ENCODE measurements at places on chromosomes 11 and 22.

- DNase-seq = no peak
These were observed 91.2 kb upstream of the CSNK2A3 start for GRCh38 chr11:11444027-11444803.

DNA sequence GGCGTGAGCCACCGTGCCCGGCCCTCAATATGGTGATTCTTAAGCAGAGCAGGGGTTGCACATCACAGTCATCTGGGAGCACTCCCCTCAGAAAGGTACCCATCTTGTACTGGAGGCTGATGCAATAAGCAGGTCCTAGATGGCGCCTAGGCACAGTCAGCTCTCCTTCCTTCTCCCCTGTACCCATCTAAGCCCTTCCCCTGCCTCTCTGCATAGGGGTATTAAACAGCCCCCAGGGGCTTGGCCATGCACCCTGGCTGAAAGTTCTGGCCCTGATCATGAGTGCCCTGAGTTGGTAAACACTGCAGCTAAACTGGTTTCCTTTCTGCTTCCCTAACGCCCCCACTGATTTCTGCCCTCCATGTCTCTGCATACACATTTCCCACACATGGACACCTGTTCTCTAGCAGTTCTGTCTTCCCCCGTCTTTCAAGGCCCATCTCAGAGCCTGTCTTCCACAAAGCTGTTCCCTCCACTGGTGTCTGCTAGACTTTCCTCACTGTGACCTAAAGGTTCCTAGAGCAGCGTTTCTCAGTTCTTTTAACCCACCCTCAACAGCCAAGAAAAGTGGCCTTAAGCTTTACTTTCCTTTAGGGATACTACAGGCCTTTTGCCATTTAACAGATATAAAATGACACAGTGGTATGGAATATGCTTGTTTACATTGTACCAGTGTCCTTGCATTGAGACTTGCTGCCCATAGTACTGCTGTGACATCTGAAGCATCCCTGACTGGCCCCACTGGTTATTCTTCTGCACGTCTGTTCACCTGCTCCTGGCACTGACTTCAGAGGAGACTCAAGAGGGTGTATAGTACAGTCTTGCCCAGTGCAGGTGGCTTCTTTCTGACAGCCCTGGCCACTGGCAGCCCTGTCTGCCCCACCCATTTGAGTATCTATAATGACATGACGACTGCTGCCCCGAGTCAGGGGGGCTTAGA is 15.6 kb downstream of the UBE2L3 start:
- DNase-seq = no peak

DNA sequence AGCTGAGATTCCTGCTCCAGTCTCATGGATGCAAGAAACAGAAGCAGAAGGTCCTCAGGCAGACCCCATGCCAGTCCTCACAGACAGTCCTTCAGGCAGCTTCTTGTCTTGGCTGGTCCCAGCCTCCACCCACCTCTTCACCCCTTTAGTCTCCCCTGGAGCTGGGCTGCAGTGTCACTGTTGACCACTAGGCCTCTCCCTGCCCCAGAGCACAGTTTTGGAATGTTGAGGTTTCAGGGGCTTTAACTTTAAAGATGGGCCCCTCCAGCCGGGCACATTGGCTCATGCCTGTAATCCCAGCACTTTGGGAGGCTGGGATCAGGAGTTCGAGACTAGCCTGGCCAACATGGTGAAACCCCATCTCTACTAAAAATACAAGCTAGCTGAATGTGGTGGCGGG is 39.5 kb upstream of the GCAT start:
- DNase-seq = no peak

DNA sequence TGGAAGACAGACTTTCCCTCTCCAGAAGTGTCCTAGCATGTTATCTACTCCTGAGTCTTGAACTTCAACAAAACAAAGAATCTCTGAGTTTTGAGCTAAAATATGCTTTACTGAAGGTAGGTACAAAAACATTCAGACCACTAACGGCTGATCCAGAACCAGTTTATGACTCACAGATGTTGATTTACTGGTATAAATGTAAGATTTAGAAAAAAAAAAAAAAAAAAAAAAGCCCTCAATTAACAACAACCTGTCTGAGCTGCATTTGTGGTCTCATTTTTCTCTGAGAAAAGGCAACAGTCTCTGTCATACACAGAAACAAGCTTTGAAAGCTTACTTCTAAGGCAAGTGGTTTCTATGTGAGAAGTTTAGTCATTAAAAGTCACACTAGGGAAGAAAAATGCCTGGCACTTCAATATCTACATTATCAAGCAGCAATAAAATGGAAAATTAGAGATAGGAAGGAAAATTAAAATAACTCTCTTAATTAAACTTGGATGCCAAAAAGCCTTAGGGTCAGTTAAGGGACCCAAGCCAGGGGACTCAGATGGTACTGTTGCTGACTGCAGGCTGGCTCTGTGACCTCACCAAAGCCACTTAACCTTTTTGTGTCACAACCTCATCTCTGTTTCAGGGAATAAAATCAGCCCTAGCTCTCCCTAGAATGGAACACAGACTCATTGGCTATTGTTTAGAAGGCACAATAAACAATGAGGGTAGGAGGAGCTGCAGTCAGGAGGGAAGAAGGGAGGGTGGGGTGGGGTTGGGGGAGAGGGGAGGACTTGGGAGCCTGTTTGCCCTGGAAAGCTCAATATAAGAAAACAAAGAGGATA is 61.7 kb downstream of the ETS1 start:
- DNase-seq = no peak

GRCh38 chr11:65871811-65872548 is 620 bp downstream of the EFEMP2 start:
- no peak for DNase-seq

GRCh38 chr11:96145163-96145585 is 197.8 kb downstream of the MAML2 start:
- no peak for DNase-seq

GRCh38 chr11:69245491-69246345 is 48.2 kb upstream of the MYEOV start:
- DNase-seq = no peak

DNA sequence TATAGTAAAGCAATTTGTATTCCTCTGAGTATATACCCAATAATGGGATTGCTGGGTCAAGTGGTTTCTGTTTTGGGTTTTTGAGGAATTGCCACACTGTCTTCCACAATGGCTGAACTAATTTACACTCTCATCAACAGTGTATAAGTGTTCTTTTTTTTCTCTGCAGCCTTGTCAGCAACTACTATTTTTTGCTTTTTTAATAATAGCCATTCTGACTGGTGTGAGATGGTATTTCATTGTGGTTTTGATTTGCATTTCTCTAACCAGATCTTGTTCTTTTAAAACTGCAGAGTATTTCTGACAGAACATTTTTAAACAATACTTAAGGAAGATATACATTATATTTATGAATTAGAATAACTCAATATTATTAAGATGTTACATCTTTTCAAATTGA is 1140.5 kb upstream of the CNTN5 start:
- DNase-seq = no peak

DNA sequence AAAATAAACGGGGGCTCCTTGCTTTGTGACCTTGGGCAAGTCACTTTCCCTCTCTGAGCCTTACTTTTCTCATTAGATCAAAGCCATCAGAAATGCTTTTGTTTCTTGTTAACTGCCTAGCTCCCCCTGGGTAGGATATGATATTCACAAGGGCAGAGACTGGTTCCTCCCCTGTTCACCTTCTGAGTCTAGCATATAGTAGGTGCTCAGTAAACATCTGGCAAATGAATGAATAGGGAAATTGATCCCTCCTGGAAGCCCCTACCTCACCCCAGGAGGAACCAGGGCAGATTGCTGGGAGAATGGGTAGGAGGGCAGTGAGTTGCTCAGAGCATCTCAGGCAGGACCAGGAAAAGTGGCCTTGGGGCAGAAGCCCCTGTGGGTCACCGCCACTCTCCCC is 6.6 kb upstream of the SAC3D1 start:
- no peak for DNase-seq

DNA sequence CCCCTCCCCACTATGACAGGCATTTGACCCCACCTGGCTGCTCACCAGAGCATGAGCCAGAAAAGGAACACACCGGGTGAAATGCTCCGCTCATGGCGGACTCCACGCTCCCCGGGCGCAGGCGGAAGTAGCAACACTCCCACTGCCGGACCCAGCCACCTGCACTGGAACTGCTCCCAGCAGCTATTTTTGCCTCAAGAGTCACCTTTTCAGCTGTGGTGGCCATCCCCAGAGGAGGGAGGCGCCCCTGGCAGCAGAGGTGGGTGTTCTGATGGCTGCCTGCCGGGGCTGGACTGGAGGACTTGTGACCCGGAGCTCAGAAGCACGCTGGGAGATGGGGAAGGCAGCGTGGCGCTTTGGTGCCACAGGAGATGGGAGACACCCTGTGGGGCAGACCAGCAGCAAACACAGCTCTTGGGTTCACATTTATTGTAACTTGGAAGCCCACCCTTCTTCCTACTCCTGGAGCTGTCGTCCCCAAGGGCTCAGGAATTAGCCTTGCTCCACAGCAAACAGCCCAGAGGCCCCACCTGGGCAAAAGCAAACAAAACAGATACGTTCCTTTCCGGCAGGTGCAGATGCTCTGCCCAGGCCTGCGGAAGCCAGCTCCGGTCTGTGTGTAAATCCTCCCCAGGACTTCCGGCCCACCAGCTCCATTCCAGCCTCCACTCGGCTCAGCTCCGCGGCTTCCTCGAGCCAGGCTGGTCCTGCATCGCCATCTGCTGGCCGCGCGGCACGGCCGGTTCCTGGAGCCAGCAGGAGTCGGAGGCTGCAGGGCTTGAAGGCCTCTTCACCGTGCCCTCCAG is 3.7 kb downstream of the RPS19BP1 start:
- peak; percentile 87 for DNase-seq

GRCh38 chr11:68840661-68841653 is 759 bp downstream of the CPT1A start:
- DNase-seq = no peak

DNA sequence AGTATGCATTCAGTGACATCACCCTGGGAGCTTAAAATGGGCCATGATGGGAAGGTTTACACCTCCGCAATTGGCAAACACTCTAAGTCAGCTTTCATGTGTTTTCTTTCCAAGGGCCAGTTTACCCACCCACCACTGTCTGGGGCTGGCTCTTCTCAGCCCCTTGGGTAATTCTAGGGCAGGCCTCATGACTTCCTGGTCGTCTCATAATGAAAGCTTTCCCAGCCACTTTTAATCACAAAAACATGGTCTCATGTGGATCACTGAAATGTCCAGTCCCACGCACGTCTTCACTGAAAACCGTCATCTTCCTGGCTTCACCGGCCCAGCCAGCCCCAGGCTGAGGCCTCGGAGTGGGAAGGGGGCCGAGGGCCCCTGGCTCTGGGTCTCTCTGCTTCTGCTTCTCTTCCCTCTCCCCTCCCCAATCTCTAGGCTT is 58.5 kb upstream of the ANO1 start:
- DNase-seq = no peak

- DNase-seq = no peak
These were observed 4.5 kb downstream of the VSIG2 start for GRCh38 chr11:124747406-124748099.

GRCh38 chr11:123659311-123659710 is 4.9 kb upstream of the SCN3B start:
- DNase-seq = no peak

DNA sequence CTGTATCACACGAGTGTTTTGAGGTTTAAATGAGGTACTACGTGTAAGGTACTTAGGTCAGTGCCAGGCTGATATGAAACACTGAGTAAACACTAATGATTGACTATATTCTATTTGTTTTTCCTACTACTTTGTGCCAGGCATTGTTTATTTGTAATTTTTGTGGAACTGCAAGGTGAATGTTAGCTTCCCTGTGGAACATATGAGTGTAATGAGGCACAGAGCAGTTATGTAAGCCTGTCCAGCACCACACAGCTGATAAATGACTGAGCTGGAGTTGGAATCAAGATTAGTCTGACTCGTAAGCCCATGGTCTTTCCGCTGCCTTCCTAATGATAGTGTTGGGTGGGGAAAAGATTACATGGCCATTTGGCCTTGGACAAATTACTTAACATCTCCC is 5.9 kb downstream of the SLC37A2 start:
- no peak for DNase-seq

DNA sequence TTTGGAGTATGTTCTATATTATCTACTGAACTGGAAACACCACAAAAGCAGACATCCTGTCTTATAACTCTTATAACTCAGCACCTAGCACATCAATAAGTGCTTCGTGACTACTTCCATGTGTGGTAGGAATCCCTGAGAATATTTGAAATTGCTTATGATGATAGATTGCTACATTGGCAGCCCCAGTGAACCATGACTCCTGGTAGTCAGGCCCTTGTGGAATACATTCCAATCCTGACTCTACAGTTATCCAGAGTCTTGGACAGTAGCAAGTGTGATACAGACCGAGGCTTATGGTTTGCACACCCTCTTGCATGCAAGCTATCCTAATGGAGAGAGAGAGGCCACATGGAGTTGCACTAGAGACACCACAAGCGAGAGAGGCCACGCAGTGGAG is 59.5 kb upstream of the PHF21A start:
- DNase-seq = no peak

Data from stimulated activated CD4-positive, alpha-beta T cell treated with anti-CD3 and anti-CD28 coated beads, Interleukin-4, amount 100 ng/mL, for 48 hours (primary cell).